ENCODE measurements at places on chromosomes 1 and 21.

- DNase-seq: no peak
Observed at GRCh38 chr1:151546011-151546925, 6.2 kb downstream of the TUFT1 start.

DNA sequence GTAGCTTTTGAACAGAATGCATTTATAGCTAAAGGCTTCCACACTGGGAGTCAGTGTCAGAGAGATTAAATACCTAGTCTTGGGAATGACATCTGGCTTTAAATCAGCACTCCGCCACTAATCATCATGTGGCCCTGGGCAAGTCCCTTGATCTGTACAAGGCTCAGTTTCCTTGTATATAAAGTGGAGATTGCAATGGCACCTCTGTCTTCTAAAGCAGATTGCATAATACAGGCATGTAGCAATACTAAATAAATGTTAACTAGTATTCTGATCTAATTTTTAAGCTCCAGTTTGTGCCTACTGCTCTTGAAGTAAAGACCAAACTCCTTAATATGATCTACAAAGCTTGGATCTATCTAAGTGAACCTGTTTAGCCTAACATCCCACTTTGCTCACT, 249.4 kb downstream of the PLPP3 start:
- no peak for DNase-seq

- no peak for DNase-seq
Observed at GRCh38 chr1:220755309-220755708, 7.2 kb downstream of the MTARC2 start.

DNA sequence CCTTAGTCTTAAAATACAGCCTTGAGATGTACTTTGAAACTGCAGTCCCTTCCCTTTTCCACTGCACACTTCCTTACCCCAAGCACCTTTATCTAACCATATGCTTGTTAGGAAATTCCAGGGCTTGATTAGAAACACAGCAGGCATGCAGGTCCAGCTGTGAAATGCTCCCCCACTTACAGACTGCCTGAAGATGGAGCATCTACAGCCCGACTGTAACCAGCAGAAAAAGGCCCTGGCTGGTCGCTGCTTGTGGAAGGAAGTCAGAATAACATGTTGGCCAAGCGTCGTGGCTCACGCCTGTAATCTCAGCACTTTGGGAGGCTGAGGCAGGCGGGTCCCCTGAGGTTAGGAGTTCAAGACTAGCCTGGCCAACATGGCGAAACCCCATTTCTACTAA, 37.2 kb downstream of the VN1R5 start:
- DNase-seq: no peak

DNA sequence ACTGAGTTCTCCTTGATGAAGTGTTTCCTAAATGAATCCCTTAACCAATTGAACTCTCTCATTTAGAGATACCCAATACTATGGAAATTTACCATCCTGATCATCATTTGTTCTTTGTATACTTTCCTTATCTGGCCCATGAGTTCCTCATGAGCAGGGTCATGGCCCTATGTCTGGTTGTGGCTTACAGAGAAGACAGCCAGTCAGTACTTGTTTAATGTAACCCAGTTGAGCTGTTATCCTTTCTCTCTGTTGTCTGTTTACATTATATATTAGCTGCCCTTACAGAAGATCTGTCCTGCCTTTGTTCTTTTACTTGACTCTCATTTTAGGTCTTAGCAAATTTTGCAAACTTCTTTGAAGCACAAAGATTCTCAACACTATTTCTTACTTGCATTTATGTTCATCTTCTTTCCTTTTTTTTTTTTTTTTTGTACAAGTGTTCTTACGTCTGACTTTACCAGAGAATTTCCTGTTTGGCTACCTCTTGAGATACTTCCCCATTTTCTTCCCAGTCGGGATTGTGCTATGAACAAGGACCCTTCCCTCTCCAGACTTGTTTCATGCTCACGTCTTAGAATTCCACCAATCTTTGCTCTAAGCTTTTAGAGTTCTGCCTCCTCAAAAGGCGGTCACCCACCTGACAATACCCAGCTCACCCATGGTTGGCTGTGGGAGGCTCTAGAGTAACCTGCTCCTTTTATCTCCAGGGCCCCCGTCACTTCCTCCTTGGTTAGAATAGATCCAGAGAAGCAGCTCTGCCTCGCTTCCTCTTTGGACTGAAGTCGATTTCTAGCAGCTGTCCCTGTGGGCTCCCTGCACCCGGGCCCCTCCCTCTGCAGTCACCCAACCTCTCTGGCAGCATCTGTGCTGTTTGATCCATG, 53.6 kb upstream of the RUNX1 start:
- DNase-seq: no peak

DNA sequence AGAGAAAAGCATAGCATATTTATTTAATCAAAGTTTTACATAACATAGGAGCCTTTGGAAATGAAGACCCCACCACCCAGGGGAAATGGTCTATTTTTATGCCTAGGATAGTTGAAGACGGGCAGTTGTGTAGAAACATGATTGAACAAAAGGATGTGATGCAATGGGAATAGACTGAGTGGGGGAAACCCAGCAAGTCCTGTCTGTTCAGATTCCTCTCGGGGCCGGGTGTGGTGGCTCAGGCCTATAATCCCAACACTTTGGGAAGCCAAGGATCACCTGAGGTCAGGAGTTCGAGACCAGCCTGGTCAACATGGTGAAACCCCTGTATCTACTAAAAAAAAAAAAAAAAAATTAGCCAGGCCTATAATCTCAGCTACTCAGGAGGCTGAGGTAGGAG, 298.3 kb downstream of the MATN1 start:
- no peak for DNase-seq

DNA sequence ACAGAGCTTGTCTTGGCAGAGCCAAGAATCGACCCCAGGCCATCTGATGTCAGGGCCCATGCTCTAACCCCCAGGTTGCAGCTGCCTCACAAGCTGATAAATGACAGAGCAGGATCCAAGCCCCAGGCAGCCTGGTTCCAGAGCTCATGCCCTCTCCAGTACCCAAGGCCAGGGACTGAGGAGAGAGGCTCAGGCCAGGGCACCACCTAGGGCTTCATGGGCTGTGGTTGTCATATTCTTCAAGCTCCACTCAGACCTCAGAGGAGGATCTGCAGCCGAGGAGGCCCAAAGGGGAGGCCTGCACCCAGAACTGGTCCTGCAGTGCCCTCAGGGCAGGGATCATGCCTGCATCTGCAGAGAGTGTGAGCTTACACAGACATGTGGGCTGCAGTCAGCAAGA, 301.1 kb downstream of the MATN1 start:
- no peak for DNase-seq

- DNase-seq: peak; percentile 54
Observed at GRCh38 chr1:161738627-161739287, 10.8 kb upstream of the DUSP12 start.

- no peak for DNase-seq
Observed at GRCh38 chr1:10724052-10724494, 72.4 kb downstream of the CASZ1 start.

DNA sequence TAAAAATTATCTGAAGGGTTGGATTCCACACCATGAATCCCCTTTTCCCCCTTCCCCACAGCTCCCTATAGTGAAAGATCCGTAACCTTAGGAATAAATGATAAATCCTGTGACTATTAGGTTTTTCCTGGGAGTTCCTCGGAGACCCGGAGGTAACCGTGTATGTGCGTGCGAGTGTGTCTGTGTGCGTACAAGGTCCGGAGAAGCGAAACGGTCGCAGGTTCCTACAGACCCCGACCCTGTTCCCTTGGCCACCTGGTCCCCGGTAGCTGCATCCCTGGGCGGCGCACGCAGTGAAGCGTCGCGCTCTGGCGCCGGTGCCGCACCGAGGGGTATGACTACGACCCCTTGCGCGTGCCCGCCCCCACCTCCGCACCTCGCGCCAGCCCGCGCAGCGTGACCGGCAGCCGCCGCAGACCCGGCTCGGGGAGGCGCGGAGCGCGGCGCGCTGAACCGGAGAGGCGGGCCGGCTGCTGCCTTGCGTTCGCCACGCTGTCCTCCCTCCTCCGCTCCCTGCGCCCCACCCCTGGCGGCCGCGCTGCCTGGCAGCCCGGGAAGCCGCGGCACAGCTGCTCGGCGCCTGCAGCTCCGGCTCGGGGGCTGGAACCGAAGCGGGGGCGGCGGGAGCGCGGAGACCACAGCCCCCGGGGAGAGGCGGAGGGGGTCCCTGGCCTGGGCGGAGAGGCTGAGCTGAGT, at the start of gene AK5:
Gene AK5 (plus strand): TSS at position 529 of the 696 bp plus-strand sequence. CDS start 295 bp downstream, outside the sequence.
- no peak for DNase-seq

- DNase-seq: no peak
Observed at GRCh38 chr1:178354816-178355215, 141.9 kb downstream of the CLEC20A start.

DNA sequence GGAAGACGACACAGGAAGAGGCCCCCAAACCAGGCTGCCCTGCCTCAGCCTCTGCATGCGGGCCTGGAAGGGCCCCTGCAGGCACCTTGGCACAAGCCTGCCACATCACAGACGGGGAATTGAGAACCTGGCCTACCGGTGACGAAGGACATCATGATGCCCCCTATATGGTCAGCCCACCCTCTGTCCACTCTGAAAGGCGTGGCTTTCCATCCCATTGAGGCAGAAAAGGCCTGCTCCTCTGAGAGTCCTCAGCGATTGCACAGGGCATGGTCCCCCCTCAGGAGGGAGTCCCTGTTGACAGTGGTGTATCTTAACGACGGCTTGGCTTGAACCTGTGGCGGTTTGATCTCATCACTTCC, 11.4 kb downstream of the KRTAP10-1 start:
- no peak for DNase-seq

GRCh38 chr1:145796753-145797152, 27.1 kb downstream of the RNF115 start:
- no peak for DNase-seq
